ENCODE measurements at places on chromosomes 1 and 21. TPM values are rescaled to one million over a fixed set of nuclear protein-coding genes. Genes with fewer than 3 reads are reported as not detected.

- no peak for DNase-seq
- no peak overlapping the region for H3K4me3 ChIP-seq
- H3K4me1 ChIP-seq: no peaks in the 10 kb centered on the region
- H3K27me3 ChIP-seq: peaks cover 5% of the 10 kb centered on the region
- no peaks in the 10 kb centered on the region for H3K36me3 ChIP-seq
Measured at GRCh38 chr1:89354205-89354604, 9.7 kb upstream of the GBP6 start.

- no peaks in the 10 kb centered on the region for H3K27me3 ChIP-seq
- no peaks in the 10 kb centered on the region for H3K36me3 ChIP-seq
- DNase-seq: no peak
Measured at GRCh38 chr1:53738205-53739108, 507 bp downstream of the GLIS1 start.

GRCh38 chr1:36346741-36347370 is 23.4 kb upstream of the EVA1B start:
- H3K27ac ChIP-seq: no peak overlapping the region
- no peak for DNase-seq
- peaks cover 16% of the 10 kb centered on the region for H3K4me1 ChIP-seq
- no peak overlapping the region for H3K4me3 ChIP-seq

Gene TIPRL
- total RNA-seq: 41.5 TPM

DNA sequence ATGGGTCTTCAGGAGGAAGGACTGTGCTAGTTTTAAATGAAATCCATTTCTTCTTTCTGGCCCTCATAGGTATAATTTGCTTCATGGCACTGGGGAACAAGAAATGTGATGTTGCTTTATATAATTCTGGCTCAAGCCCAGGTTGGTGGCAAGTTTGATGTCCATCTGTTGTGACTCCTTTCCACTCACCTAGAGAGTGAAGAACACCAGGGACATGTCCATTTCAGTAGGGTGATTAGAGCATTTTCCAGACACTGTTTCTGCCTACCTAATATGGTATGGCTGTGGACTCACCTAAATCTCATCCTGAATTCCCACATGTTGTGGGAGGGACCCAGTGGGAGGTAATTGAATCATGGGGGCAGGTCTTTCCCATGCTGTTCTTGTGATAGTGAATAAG is 278.1 kb downstream of the LMX1A start:
- no peak overlapping the region for H3K4me3 ChIP-seq
- no peak overlapping the region for H3K27ac ChIP-seq
- no peaks in the 10 kb centered on the region for H3K4me1 ChIP-seq
- H3K27me3 ChIP-seq: no peaks in the 10 kb centered on the region

Gene LYST
- 2.9 TPM for total RNA-seq

All from SJCRH30 (cell line).